ENCODE measurements at places on chromosomes 4 and X.

DNA sequence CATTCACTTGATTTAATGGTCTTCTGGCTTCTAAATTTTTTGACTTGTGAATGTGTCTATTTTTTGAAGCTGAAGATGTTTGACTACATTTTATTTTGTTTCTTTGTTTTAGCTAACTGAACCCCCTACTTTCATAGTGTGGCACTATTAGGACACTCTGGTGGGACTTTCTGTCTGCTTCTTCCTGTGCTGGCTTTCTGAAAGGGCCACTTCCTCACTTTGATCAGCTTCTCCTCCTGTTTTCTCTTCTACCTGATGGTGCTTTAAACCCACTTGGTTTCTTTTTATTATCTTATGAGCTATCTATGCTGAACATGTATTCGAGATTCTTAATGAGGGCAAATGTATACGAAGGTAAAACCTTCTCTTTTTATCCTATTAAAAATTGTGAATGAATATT, 186.1 kb upstream of the CASK start:
- no peak for DNase-seq

- DNase-seq: peak; percentile 78
These were observed 7.6 kb upstream of the HSD17B10 start for GRCh38 chrX:53441531-53442321.

GRCh38 chrX:65744965-65745364, 77.5 kb downstream of the MSN start:
- DNase-seq: no peak

- DNase-seq: peak; percentile 27
These were observed 269.9 kb downstream of the KCNIP4 start for GRCh38 chr4:21678711-21679110.

- DNase-seq: peak; percentile 18
These were observed 505.0 kb downstream of the BCOR start for GRCh38 chrX:39592776-39593175.

- peak; percentile 13 for DNase-seq
These were observed at the start of gene ADH1C for GRCh38 chr4:99352602-99353537. TSS of gene ADH1C (minus strand) at chr4:99352746. CDS start at chr4:99352675, 71 bp downstream.

- no peak for DNase-seq
These were observed 5.7 kb downstream of the PLP2 start for GRCh38 chrX:49177338-49177833.

DNA sequence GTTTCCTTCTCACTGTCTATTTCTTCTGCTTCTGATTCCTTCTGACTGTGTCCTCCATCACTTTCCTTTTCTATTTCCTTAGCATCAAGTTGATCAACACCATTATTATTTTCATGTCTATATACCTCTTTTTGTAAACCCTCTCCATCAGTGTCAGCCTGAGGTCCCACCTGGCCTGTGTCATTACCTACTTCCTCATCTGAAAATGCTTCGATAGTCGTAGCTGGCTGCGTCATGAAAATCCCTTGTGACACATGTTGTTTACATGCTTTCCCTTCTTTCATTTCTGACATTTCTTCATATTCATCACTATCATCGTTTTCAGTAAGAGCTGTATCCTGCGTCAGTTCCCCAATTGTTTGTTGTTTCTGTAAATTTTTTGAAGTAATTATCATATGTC, 39.6 kb downstream of the RPGR start:
- DNase-seq: no peak

GRCh38 chr4:10245751-10246150, 129.2 kb upstream of the WDR1 start:
- no peak for DNase-seq

DNA sequence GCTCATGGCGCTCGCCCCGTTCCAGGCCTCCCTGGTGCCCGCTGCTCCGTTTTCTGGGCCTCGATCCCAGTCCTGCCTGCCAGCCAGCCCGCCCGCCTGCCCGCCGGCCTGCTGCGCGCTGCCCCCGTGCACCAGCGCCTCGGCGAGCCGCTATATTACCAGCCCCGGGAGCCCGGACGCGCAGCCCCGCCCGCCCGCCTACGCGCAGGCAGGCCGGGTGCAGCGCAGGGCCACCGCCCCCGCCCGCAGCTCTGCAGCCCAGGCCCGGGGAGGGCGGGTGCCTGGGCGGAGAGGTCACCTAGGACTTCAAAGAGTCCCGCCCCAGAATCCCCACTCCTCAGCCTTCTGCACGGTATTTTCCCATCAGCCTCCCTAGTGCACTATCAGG, at the start of gene MAOB:
TSS of gene MAOB (minus strand) at position 157 of the 388 bp plus-strand sequence. CDS start at position 6, 151 bp downstream.
- DNase-seq: no peak

- no peak for DNase-seq
These were observed 21.3 kb upstream of the FTHL17 start for GRCh38 chrX:31092970-31093638.

- peak; percentile 6 for DNase-seq
These were observed 14.8 kb upstream of the TRIM60 start for GRCh38 chr4:165016971-165017370.

DNA sequence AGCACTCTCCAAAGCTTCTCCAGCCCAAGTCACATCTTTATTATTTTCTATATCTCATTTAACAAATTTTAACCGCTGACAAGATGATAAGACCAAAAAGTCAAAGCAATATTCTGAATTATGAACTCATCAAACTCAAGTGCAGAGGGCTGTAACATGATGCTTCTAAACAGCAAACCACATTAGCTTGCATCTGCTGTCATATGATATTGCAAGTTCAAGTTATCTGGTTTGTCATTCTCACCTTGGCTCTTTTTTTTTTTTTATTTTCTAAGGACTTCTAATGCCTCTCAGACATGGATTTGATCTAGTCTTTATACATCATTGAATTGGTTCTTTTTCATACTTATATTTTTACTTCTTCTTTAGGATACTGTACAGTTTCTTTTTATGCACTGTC, 93.4 kb downstream of the SLC10A7 start:
- no peak for DNase-seq

DNA sequence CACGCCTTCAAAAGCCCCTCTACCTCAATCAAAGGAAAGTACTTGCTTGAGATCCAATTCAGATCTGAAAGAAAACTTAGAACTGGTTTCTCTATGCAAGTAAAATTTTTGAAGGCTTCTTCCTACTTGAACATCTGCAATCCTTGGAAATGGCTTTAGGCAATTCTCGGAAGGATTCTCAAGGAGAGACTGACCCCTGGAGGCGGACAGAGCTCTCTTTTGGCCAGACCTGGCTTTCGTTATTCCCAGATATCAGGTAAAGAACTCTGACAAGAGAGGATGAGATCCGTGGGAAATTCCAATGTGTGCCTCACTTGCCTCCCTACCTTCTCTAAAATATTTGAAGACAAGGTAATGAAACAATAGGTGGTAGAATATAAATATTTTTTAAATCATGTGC, 670.3 kb upstream of the FAM241A start:
- DNase-seq: peak; percentile 50

DNA sequence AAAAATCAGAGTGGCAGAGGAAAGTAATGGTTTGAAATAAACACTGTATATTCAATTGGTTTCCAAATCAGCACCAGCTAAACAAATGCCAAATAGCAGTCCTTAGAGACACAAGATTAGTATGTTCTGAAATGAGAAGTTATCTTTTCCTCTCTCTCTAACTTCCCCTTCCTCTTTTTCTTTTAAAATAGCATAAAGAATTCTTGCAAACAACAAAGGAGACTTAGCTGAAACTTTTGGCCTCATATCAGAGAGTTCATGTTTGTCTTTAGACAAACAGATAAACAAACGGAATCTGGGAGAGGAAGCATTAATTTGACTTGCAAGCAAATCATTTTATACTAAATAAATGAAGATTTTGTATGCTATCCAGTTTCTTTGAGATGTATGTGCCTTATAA, 399.0 kb downstream of the GBA3 start:
- no peak for DNase-seq

- DNase-seq: no peak
These were observed 9.9 kb upstream of the PITX2 start for GRCh38 chr4:110632506-110633357.

- DNase-seq: no peak
These were observed 501.8 kb downstream of the ANKRD50 start for GRCh38 chr4:124210746-124211145.

DNA sequence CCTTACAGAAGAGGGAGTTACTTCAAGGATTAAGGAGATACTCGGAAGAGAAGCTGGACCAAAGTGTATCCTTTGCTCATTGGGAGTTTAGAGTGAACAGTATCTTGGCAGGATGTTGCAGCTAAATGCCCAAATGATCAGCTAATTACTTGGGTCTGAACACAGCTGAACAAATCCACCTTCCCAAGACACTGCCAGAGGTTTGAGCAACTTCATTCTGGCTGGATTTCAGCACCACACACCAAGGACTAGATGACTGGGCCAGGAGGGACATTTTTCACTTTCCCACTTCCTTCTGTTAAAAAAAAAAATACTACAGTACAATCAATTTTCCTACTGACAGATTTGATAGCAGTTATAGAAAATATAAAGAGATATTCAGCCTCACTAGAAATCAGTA, 324.6 kb downstream of the MID1IP1 start:
- DNase-seq: no peak

DNA sequence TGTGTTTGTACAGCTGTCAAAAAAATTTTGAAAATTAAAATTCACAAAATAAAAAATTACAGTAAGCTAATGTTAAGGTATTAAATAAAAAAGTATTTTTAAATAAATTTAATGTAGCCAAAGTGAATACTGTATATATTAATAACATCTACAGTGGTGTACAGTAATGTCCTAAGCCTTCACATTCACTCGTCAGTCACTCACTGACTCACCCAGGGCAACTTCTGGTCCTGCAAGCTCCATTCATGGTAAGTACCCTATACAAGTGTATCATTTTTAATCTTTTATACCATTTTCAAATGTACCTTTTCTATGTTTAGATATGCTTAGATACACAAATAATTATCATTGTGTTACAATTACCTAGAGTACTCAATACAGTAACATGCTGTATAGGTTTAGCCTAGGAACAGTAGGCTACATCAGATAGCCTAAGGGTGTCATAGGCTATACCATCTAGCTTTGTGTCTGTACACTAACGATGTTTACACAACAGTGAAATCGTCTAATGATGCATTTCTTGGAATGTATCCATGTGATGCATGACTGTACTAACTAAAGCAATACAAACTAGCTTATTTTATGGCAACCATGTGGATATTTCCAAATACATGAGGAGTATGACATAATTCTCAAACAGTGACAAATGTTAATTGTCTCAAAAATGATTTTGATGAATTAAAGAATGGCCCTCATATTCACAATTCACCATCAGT, 13.7 kb downstream of the DDX60 start:
- DNase-seq: peak; percentile 86

GRCh38 chr4:84578540-84579402, 4.2 kb upstream of the CDS1 start:
- DNase-seq: peak; percentile 48

GRCh38 chrX:40303256-40304077, 205.7 kb upstream of the BCOR start:
- DNase-seq: no peak

DNA sequence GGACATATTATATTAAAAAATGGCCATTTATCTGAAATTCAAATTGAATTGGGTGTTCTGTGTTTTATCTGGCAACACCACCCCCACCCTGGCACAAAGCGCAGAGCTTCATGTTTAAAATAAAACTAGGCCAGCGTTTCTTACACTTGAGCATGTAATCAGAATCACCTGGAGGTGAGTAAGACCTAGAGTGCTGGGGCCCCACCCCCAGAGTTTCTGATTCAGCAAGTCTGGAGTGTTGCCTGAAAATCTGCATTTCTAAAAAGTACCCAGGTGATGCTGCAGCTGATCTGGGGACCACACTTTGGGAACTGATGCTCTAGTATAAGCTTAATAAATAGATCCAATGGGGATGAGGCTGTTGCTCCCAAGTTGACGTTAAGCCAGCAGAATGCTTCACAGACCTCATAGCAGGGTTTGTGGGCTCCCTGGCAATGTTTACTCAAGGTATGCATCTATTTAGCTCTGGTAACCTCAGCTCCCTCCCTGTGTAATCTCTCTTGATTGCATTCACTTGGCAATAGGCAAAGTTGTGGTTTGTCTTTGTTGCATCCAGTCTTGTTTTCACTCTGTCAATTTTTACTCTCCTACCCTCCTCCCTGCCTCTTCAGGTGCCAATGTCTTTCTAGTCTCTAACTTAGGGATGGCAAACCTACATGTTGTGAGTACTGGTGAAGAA, 99.8 kb upstream of the TEX13D start:
- DNase-seq: no peak

Measured in EH (cell line).